ENCODE measurements at places on chromosomes 5 and 9.

GRCh38 chr5:96338624-96339415 lies 94.2 kb downstream of the PCSK1 start:
- no peak for DNase-seq

DNA sequence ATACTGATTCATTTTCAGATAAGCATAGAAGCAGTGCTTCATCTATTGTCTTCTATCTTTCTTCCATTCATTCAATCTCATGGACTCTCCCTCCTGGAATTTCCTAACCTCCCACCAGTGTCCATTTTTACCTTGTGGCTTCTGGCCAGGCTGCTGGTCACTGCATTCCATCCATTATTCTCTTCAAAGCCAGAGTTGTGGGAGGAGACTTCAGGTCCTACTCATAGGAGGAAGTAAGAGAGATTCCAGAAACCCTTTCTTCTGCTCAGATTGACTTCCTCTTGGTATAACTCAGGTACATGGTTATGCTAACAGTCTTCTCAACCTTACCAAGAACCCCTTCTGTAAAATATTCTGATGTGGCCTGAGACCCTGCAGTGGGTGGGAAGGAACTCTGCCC lies 153.3 kb upstream of the SLC12A2 start:
- no peak for DNase-seq

- DNase-seq, result no peak
Observed at GRCh38 chr5:14186059-14186830, 43.1 kb downstream of the TRIO start.

DNA sequence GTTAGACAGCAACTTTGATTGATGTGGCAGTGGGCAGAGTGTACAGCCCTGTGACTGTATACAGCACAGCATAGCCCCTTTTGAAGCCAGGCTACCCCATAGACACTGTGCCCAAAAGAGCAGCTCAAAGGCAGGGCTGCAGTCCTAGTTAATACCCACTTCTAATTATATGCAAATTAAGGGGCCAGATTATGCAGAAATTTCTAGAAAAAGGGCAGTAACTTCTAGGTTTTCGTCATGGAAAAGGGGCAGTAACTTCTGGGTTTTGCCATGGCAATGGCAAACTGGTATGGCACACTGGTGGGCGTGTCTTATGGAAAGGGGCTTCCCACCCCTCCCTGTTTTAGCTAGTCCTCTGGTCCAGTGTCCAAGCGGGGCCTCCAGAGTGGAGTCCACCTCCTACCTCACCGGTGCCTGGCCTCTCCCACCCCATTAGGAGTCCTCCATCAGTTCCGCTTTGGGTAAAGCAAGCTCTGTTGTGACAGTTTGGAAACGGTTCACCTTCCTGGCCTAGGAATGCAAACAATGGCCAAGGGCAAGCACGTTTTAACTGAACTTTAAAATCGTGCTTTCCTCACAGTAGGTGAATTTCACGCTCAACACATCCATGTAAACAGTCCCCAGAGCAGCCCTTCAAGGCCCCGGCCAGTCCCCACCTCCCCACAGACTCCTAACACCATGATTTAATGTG lies 5.6 kb downstream of the ADAMTS13 start:
- DNase-seq, result no peak

- DNase-seq, result no peak
Observed at GRCh38 chr9:125663127-125663526, 43.9 kb downstream of the MAPKAP1 start.
